ENCODE measurements at places on chromosomes 3 and 15.

DNA sequence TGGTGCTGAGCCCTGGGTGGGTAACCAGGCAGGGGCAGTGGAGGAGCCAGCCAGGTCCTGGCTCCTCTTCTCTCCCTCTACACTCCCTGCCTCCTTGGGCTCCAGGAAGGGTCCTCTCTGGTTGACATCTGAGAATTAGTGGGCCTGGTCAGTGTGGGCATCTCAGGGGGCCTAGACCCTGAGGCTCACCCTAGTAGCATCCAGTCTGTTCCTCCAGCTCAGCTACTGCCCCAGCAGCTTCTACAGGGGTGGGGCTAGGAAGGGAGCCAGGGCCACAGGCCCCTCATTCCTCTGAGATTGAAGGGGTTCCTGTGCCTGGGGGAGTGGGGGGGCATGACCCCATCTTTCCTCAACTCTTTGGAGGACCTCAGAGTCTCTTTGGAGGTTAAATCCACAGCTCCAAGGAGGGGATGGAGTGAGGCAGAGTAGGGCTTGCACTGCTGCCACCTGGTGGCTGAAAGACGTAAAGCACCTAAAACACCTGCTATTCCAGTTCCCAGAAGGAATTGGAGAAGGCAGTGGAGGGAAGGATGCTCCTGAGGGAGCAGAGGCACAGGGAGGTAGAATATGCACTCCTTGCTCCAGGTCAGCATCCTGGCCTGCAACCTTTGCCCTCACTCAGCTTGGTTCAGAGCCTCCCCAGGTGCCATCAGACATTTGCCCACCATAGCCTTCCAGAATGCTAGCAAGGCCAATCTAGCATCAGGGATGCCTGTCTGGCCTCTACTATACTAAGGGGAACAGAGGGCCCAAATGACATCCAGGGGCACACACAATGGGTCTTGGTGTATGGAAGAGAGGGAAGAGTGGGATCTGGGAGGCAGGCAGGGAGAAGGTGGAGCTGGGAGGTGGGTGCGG, 25.1 kb downstream of the C3orf18 start:
- DNase-seq, result peak; percentile 15

- DNase-seq, result no peak
These were observed 1153.3 kb downstream of the ROBO1 start for GRCh38 chr3:78614486-78614885.

DNA sequence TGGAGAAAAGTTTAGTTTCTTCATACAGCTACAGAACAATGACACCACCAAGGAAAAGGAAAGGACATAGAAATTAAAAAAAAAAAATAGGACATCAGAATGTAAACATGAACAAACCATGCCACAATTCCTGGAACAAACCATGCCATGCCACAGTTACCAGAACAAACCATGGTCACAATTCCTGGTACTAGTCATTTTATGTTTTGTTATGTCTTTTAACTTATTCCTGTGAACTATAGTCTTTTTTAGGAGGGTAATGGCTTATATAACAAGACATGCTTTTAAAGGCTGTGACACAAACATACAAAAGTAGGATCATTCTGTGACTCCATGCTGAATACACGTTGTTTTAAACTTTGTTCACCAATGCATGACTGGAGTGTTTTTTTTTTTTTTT, 42.8 kb downstream of the CD47 start:
- no peak for DNase-seq

DNA sequence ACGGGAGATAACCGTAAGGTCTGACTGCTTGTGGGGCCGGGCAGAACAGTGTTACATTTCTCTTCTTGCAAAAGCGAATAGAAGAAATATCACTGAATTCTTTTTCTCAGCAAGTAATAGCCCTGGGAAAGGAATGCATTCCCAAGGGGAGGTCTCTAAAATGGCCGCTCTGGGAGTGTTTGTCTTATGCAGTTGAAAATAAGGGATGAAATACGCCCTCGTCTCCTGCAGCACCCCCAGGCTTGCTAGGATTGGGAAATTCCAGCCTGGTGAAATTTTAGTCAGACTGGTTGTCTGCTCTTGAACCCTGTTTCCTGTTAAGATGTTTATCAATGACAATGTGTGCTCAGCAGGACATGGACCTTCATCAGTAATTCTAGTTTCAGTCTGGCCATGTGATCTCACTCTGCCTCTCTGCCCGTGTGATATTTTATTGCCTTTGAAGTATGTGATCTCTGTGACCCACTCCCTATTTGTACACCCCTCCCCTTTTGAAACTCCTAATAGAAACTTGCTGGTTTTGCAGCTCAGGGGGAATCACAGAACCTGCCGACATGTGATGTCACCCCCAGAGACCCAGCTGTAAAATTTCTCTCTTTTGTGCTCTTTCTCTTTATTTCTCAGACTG, 715.6 kb downstream of the ROBO1 start:
- DNase-seq, result no peak

DNA sequence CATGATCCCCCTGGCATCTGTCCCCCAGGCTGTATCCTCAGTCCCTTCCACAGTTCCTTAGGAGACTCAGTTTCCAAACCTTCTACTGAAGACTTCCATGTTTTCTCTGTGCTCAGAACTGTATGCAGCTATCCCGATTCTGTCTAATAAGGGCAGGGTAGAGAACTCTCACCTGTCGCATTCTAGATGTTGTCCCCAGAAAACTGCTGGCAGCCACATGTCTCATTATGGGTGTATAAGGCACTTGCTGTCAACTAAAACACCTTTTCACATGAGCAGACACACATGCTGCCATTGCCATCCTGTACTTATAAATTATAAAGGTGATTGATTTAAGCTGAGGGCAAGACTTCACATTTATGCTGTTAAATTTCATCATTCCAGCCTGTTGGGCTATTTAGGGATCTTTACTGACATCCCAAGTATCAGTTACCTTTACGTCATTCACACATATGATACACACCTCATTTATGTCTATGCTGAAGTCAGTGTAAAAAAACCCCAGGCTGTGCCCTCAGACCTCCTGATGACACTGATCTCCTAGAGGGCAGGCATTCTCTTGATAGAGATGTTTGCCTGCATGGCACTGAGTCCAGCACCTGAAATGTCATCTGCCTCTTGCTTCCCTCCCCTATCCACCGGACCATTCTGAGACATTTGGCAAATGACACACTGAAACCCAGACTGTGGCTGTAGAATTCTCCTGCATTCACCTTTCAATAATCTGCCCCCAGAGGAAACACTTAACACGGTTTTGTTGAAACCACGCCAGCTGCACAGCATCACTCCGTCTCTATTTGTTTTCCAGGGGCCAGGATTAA, 35.8 kb downstream of the BTD start:
- DNase-seq, result no peak

DNA sequence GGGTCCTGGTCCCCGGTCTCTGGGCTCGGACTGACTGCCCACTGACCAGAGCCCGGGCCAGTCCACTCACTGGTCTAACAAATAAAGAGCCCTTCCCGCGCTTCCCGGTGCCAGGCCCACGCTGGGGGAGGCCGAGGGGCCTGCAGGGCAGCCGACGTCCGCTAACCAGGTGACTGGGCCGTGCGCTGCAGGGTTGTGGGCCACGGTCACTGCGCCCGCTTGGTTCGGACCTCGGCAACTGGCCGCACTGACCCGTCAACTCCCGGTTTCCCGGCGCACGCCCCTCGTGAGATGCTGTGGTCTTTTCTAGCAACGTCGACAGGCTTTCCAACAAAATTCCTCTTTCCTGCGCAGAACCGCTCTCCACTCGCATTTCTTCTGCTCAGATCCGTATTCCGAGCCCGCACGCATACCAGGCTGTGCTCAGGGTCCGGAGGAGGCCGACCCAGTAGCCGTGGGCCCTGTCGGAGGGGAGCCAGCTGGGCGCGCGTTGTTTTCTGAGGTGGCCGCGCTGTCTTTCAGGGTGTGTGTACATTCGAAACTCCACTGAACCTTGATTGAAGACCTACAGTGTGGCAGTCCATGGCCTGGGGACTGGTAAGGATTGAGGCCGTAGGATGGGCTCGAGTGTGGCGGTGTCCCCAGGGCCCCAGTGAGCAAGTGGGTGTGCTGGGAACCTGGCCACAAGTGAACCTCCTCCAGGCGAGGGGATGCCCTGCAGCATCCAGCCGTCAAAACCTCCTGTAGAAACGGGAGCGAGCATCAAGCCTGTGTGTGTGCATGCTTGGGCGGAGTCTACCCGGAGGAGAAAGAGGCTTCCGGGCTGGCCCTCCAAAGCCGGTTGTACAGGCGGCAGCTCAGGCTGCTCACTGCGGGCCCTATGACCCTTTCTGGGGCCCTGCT, 875 bp upstream of the NT5DC2 start:
- DNase-seq, result no peak

DNA sequence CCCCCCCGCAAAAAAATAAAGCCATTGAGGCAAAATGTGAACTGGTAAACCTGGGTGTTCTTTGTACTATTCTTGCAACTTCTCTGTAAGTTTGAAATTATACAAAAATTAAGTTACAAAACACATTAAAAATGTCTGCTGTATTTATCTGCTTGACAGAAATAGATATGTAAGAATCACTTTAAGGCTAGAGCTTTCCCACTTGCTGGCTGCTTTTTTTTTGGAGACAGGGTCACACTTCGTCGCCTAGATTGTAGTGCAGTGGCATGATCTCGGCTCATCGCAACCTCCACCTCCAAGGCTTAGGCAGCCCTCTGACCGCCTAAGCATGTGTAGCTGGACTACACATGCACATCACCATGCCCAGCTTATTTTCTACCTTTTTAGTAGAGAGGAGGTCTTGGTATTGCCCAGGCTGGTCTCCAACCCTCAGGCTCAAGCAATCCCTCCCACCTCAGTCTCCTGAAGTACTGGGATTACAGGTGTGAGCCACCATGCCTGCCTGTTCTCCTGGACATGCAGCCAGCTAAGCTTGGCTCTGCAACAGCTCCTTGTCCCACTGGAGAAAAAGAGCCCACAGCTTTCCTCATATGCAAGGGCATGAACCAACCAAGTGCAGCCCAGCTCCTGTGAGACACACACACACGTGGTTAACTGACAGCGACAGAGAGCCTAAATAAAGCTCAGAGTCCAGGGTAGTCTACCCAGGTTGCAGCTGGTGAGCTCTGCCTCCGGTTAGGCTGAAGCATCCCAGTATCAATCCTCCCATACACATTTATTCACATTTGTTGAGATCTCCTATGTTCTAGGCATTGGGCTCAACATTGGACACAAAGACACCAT, 4.5 kb downstream of the RPS17 start:
- DNase-seq, result no peak

DNA sequence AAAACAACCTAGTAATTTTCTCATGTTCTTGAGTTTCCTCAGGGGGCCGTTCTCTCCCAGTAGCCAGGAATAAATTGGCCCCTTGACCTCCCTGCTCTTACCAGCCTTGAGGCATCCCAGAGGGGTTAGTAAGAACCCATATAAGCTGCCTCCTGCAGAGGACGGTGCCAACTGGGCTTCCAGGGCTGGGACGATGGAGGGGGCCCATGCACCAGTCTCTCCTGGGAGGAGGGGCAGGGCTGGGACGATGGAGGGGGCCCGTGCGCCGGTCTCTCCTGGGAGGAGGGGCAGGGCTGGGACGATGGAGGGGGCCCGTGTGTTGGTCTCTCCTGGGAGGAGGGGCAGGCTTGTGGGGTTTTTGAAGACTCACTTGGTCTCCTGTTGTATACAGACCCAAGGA, 22.0 kb downstream of the LINGO1 start:
- no peak for DNase-seq

- no peak for DNase-seq
These were observed 16.1 kb downstream of the LRRC2 start for GRCh38 chr3:46549989-46550388.

- no peak for DNase-seq
These were observed 229.7 kb downstream of the ADAMTS17 start for GRCh38 chr15:100112061-100112420.

GRCh38 chr15:74793135-74794028, 11.5 kb downstream of the CSK start:
- DNase-seq, result no peak

DNA sequence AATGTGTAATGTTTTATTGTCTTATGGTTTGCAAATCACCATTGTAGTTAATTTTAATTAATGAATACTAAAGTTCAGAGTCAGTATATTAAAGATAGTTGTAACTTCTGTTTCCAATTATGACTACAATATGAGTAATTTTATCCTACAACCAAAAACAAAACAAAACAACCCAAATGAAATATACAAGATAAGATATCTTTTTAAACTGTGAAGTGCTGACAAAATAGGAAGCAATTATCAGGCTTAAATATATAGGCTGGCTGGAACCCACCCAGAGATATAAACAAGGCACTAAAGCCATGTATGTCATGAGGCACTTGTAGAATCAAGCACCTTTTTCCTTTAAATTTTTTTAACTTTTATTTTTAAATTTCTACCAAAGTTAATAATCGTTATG, 108.6 kb upstream of the LRRFIP2 start:
- no peak for DNase-seq

- no peak for DNase-seq
These were observed 266.4 kb downstream of the FAM43A start for GRCh38 chr3:194951931-194952582.

DNA sequence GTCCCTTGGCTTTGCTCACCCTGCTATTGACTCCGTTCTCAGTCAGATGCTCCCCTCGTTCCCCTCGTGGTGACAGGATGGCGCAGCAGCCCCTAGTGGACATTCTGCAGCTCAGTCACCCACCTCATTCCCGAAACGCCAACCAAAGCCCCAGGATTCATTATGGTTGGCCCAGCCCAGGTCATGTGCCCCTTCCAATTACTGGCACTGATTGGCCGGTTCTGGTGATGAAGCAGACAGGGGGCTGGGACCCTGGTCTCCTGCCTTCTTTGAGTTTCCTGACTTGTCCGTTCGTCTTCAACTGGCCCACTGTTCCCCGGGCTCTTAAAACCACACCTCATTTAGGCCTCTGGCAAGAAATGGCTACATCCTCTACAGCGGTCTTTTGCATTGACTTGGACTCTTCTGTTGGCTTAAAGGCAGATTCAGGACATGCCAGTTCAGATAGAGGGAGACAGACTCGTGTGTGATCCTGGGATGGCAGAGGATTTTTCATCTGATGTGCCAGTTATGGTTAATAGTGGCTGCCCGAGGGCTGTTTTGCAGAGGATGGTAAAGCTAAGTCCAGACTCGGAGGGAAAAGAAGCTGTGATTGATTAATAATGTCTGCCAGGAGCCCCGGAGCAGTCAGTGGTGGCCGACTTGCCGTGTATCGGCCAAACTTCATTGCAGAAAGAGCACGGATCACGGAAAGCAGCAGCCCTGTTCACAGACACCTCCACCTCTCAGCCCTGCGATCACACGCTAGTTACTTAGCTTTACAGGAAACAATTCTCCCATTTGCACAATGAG, 37.8 kb downstream of the LSM3 start:
- no peak for DNase-seq

DNA sequence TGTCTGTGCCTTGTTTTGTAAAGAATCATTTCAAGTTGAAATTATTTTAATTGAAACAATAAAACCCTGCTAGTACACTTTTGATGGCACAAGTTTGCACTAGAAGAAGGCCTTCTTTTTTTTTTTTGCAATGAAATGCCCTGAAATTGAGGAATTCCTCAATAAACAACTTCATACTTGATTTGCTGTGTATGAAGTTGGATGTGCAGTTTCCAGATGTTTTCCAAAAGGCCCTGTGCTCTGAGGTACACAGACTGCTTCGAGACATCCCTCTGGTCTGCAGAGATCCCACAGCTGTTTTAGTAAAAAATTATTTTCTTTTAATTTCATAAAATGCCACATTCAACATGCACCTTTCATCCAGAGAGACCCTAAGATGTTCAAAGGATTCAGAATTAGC, 48.9 kb downstream of the HES1 start:
- DNase-seq, result no peak

Data from stimulated activated CD8-positive, alpha-beta memory T cell treated with anti-CD3 and anti-CD28 coated beads, Interleukin-4, amount 100 ng/mL, for 1 hour (primary cell).